DMS153 (cell line): ENCODE measurements at places on chromosomes 4 and X.

DNA sequence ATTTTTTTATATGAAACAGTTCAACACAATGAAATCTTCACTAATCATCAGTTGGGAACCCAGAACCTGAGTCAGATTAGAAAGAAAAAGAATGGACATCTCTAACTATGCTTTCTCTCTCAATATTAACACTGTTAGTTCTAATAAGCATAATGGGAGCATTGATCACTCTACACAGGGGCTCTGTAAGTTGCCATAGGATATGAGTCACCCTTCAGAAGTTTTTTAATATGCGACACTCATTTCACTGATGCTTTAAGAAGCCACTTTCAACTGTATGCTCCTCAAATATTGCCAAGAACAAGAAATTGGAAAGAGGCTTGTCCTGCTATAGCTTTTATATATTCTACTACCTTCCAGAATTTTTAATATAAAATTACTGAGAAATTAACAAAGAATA is 187.0 kb downstream of the AASDH start:
- no peak for DNase-seq

- DNase-seq, result no peak
Observed at GRCh38 chr4:137768881-137769280, 236.6 kb upstream of the PCDH18 start.

DNA sequence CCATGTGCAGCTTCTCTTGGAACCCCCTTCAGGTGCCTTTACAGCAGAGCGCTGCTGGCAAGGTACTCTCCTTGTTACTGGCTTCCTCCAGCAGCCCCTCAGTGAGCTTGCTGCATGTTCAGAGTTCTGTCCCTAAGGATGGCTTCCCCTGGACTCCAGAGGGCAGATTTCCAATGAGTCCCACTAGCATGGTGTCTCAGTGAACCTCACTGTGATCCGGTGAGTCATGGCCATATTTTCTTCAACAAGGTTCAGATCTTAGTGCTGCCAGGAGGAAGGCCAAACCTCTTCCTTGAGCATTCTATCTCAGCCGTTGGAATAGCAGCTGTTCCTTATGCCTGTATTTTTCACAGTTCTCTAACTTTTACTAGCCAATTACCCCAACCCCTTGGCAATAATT is 98.8 kb downstream of the CASK start:
- no peak for DNase-seq

- DNase-seq, result no peak
Observed at GRCh38 chr4:172750910-172751309, 417.7 kb upstream of the GALNT7 start.

- DNase-seq, result no peak
Observed at GRCh38 chr4:182978152-182978827, 61.1 kb upstream of the DCTD start.

DNA sequence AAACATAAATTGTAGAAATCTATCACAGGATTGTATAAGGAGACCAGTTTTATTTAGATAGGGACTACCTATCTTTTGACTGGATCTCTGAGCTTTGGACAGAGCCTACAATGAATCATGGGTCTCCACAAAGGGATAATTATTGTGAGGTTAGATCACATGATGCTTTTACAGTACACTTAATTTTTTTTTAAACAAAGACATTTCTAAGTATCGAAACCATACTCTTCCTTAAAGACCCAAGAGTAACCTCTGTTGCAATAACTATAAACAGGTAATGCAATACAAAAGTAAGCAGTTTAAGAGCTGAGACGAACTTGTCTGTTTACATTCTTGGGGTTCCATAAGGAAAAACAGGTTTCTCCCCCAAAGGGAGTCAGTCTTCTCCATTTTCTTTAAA is 64.3 kb upstream of the GABRE start:
- no peak for DNase-seq

DNA sequence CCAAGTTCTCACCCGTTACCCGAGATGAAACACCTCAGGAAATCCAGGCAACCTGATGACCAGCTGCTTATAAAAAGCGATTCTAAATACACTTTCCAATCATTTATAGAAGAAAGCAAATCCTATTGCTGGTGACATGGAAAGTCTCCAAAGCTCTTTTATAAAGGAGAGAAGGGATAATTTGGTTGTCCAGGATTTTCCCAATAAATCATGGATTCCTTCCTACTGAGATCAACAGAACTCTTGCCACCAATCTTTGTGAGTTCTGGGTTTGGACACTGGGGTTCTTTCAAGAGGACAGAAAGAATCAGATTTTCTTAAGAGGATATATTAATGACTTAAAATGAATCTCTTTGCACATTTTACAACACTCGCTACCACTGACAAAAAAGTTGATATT is 24.7 kb upstream of the SOD3 start:
- DNase-seq, result no peak

GRCh38 chr4:151227731-151228130 is 49.2 kb upstream of the PRSS48 start:
- no peak for DNase-seq

DNA sequence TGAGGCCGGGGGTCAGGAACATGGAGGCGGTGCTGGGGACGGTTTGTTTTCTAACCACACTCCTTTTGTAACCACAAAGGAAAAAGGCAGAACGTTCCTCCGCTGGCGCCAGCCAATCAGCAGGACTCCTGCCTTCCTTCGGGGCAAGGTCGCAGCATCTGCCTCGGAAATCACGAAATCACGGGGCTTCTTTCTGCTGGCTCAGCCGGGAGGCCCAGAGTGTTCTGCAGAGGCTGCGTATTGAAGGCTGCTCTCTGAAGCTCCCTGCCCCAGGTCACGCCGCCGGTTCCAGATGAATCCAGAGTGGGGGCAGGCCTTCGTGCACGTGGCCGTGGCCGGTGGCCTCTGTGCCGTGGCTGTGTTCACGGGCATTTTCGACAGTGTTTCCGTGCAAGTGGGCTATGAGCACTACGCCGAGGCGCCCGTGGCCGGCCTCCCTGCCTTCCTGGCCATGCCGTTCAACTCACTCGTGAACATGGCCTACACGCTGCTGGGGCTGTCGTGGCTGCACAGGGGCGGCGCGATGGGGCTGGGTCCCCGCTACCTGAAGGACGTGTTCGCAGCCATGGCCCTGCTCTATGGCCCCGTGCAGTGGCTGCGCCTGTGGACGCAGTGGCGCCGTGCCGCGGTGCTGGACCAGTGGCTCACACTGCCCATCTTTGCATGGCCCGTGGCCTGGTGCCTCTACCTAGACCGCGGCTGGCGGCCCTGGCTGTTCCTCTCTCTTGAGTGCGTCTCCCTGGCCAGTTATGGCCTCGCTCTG is 9.4 kb downstream of the TMEM187 start:
- no peak for DNase-seq

GRCh38 chr4:185457136-185457535 is 14.4 kb downstream of the CCDC110 start:
- no peak for DNase-seq

- DNase-seq, result no peak
Observed at GRCh38 chr4:83631066-83631465, 95.2 kb downstream of the GPAT3 start.

- DNase-seq, result no peak
Observed at GRCh38 chr4:26346203-26346620, 25.4 kb downstream of the RBPJ start.

- no peak for DNase-seq
Observed at GRCh38 chr4:20248155-20248558, 3.5 kb upstream of the SLIT2 start.

DNA sequence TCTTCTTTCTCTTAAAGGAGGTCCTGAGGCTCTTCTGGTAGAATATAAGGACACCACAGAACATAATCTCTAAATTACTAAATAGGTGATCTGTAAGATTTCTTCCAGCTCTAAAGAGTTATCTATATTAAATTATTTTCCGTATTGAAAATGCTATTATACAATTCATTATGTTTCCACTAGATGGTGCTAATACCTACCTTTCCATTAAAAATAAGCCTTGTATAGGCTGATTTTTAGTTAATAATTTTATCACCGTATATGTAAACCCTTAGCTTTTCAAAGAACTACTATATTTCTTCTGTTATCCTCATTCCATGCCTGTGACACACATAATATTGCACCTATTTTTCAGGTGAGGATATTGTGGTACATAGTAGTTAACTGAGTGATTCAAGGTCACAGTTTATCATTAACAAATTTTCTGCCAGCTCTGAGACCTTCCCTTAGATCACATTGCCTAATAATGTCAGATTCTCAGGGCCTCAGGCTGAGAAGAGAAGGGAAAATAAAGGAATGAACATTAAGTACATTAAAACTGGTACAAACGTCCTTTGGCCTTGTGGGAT is 138.8 kb downstream of the TEX11 start:
- DNase-seq, result no peak

DNA sequence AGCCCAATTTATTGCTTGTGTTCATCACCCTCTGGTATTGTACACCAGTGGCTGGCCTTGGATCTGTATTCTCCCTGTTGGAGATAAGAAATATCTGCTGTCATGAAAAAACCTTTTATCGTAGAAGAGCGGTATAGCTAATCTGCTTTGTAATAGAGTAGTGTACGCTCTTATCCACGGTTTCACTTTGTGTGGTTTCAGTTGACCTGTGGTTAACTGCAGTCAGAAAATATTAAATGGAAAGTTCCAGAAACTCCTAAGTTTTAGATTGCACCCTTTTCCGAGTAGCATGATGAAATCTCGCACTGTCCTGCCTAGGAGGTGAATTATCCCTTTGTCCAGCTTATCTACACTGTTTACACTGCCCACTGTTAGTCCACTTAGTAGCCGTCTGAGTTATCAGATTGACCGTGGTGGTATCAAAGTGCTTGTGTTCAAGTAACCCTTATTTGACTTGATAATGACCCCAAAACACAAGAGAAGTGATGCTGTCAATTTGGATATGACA is 42.4 kb downstream of the KDM6A start:
- DNase-seq, result no peak

GRCh38 chr4:184506527-184507121 is 32.3 kb upstream of the IRF2 start:
- DNase-seq, result no peak

- no peak for DNase-seq
Observed at GRCh38 chr4:39047681-39048080, 14.4 kb upstream of the KLHL5 start.

DNA sequence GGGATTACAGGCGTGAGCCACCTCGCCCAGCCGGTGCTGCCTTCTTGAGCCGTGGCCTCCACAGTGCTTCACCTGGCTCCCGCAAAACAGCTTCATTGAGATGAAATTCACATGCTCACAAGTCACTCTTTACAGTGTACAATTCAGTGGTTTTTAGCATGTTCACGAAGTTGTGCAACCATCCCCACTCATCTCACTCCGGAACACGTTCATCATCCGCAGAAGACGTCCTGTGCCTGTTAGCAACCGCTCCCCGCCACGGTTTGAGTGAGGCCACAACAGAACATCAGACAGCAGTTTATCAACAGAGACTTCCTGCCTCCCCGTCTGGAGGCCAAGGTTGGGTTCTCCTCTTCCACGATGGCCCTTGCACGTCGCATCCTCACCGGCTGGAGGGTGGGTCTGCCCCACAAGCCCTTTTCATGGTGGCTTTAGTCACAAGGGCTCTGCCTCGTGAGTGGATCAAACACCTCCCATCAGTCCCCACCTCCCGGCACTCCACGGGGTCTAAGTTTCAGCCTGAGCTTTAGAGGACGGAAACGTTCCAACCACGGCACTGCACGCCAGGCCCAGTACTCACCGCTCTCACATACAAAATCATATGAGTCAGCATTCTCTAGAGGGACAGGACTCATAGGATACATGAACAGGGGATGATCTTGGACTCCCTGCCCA is 29.6 kb upstream of the SPON2 start:
- DNase-seq, result no peak

- no peak for DNase-seq
Observed at GRCh38 chr4:146311238-146311970, 97.1 kb downstream of the REELD1 start.

DNA sequence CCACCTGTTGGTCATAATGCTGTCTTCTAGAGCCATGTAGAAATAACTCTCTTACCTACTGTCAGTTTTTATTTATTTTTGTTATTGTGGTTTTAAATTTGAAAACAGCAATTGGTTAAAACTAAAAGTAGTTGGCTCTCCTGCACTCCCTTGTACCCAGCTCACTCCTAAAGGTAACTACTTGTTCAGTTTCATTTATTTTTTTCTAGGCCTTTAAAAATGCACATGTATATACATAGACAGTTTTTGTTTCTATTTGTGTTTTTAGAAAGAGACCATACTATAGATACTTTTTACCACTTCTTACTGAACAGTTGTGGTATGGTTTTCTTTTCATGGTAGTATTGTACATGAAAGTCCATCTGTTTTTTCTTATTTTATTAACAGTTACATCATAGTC is 16.8 kb downstream of the SMAD1 start:
- no peak for DNase-seq

- no peak for DNase-seq
Observed at GRCh38 chr4:154152546-154152945, 339.1 kb downstream of the DCHS2 start.

DNA sequence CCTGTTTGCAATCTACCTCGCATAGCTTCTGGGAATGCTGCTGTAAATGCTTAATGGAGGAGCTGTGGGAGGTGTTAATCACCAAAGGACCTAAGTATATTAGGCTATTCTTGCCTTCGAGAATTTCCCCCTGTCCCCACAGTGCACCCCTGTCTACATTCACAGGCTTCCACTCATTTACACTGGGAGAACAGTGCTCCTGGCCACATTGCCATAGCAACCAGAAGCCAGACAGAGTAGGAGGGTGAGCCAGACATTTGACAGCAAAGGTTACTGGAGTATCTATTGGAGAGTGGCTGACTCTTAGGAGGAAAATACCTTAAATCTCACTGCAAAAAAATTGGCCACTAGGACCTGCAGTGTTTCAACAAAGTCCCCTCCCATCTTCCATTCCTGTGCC is 185.9 kb upstream of the PBDC1 start:
- no peak for DNase-seq

DNA sequence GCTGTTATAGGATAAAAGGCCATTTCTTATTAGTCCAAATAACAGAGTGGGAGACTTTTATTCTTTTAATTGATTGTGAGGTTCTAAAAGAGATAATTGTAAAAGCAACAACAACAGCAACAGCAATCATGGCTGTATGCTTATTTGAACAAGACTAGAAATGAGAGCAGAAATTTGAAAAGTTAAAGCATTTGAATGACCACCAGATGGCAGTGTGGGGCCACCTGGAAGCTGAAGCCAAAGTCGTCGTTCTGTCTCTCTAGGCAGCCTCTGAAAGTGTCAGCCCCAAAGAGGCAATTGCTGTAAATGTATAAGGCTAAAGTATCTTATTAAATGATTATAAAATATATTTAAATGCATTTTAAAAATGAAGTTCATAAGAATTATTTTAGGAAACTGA is 42.2 kb downstream of the SH2D1A start:
- peak; percentile 62 for DNase-seq

- DNase-seq, result no peak
Observed at GRCh38 chrX:116236666-116237065, 66.1 kb downstream of the AGTR2 start.

DNA sequence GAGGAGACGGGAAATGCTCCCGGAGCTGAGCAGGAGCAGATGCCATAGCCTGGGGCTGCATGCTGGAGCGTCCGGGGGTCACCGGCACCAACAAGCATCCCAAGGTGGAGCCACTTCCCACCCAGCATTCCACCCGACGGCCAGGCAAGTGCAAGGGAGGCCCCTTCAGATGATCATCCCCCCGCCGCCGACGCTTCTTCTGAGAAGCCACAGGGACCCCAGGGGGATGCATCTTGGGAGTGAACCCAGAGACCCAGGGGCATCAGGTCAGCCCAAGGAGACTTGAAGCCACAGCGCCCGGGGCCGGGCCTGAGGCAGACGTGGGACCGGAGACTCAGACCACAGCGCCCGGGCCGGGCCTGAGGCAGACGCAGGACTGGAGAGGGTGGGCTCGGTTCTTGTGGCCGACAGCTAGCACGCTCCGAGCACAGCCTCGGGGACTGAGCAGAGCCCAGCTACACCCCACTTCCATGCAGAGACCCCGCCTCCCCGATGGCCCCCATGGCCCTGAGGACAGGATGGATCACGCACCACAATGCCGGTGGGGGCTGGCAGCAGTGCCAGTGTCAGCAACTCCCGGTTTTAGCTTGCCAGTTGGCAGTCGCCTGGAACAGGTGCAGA is 33.0 kb upstream of the CPLX1 start:
- no peak for DNase-seq
